ENCODE measurements at places on chromosomes 2 and 18. TPM values are rescaled to one million over a fixed set of nuclear protein-coding genes. Genes with fewer than 3 reads are reported as not detected.
A peak's percentile ranks its signal among the peaks of the same experiment; 100 is the strongest.

DNA sequence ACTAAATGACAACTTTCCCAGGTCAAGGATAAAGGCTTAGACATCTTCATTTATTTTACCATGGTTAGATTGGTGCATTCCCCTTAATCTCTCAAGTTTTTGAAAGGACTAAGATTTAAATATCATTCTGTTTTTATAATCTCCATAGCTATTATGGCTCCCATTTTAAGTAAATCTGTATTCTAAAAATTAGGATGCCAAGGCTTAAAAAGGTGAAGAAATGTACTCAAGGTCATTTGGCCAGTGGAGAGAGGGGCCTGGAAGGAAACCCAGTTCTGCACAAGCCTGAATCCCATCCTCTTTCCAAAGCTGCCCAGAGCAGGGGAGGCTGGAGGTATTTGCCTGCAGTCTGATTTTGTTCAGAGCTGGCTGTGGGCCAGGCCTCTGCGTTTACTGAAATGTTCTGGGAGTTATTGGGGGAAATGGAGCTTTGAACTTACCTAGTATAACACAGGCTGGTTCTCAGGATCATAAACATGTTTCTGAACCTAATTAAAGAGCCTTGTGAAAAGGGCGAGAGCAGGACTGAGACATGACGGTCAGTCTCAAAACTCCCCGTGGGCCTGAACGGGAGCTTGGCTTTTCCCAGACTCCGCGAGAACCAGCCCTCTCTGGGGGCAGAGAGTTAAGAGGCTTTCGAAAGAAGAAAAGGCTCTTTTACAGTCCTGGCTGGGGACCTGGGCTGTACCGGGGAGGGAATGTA, 85.6 kb downstream of the DDX1 start:
- no peak for DNase-seq

DNA sequence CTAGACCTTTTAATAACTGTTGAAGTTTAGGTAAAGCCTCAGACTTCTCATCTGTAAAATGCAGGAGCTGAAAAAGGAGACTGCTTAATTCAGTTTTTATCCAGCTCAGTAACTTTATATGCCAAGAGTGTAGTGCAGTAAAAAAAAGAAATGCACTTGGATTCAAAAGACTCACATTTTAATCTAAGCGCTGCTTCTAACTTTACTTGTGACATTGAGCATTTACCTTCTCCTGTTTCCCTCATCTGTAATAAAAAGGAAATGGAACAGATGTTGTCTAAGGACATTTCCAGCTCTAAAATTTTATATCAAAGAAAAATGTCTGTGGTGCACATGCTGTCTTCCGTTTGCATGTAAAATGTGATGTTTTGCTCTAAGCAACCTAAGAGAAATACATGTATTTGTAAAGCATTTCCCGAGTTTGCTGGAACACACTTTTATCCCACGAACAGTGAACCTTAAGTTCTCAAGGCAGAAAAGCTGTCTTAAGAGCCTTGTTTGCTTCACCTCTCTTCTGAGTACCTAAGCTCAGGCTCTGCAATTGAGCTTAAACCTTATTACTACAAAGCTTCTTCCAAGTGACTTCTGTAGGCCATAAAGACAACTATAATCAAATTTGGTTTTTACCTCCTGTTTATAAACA, 24.2 kb upstream of the TANK start:
- DNase-seq = no peak

- DNase-seq = no peak
Observed at GRCh38 chr2:191543708-191544107, 134.2 kb upstream of the NABP1 start.

DNA sequence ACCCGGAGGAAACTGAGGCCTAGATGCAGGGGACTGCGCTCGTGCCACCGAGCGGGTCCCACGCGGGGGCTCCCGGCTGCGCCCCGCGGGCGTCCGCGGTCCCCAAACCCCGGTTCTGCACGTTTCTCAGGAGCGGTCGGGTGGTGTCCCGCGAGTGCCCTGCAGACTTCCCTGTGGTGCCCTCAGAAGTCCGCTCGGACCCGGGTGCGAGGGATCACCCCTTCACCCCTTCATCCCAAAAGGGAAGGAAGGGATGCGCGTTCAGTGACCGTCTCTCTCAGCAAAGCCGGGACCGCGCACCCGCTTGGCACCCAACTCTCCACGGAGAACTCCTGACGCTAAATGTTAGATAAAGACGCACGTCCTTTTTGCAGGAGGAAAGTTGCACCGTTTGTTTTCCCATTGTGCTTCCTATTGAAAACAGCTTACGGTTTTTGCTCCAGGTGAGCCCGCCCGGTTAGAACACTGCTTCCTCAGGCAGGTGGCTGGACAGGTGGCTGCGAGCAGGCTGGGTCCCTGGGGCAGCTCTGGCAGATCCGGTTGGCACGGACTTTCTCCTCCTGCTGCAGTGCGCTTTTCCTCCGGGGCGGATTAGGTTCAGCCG, 779 bp downstream of the DGKD start:
- DNase-seq = peak; percentile 70

The IL1F10 gene
- not detected for total RNA-seq

Measured in sciatic nerve (tissue), 2 donors.